ENCODE measurements at places on chromosomes 1 and 21. TPM values are rescaled to one million over a fixed set of nuclear protein-coding genes. Genes with fewer than 3 reads are reported as not detected.

Gene AMY1B
- not detected for total RNA-seq

Gene HPCAL4
- total RNA-seq = 5.2 TPM

Gene FOXO6
- total RNA-seq = 1.0 TPM

Gene LHX4
- total RNA-seq = not detected

Gene CD34
- 50.9 TPM for total RNA-seq

Gene PPM1J
- total RNA-seq = 2.0 TPM

Gene ERICH3
- total RNA-seq = 0.50 TPM

Gene GBP5
- 7.3 TPM for total RNA-seq

Gene SDHC
- 209 TPM for total RNA-seq

Gene FCRL1
- 5.7 TPM for total RNA-seq

Gene YY1AP1
- 67.1 TPM for total RNA-seq

Gene PLPPR4
- total RNA-seq = 0.09 TPM

Gene ZNF593OS
- total RNA-seq = not detected

Gene FALEC
- total RNA-seq = not detected

Gene WLS
- 147 TPM for total RNA-seq
